Activated CD4-positive, alpha-beta T cell treated with anti-CD3 and anti-CD28 coated beads for 4 hours (primary cell): ENCODE measurements at places on chromosomes 7 and 10.

DNA sequence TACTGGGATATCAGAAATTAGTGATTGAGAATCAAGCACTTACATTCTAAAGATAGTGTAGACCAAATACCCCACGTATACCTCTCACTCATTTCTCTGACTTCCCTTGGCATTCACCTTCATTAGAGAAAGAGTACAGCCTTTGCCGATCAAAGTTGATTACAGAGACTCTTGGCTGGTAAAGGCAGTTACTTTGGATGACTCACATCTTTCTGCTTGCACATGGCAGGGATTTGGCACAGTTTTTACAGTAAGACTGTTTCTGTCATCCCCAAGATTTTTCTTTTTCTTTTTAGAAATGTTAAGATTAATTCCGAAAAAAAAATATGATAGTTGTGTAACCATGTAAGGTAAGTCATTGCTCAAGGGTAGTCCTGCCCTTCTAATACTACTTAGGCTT lies 143.0 kb downstream of the TSPAN12 start:
- no peak for DNase-seq

DNA sequence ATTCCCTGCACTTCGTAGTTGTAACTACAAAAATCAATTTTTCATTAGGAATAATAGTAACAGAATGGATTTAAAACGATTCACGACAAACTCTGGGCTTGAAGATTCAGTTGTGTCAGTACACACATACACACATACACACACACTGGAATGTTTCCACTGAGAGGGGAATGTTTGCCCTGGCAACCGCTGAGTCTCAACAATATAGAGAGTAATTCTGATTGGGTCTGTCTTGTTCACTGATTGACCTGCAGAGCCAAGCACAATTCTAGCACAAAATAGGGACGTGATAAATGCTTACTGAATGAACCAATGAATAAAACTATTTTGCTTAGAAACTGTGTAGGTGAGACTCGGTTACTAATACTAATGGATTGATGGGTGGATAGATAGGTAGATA lies 204.4 kb upstream of the CCDC6 start:
- DNase-seq: no peak

DNA sequence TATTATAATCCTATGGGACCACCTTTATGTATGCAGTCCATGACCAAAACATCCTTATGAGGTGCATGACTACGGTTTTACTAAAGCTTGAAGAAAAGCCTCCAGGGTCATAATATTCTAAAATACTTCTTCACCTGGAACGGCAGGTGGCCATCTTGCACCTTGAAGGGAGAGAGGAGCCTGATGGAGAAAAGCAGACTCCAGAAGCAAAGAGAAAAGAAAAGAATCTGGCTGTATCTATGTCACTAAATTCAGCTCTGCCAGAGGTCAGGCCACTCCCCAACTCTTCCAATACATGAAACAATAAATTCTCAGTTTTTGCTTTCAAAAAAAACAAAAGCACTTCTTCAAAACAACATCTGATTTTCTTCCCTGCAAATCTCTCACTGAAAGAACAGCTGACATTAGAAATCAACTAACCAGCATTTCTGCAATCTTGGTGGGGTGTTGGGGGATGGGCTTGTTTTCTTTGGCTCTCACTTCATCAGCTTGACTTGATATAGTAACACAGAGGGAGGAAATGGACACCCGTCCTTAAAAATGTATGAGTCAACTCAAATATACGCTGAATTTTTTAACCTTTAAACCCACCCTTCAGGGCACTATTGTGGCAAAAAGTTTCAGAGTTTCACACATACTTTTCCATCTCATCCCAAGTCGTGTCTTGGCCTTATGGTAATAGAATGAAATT lies 21.7 kb downstream of the HIBADH start:
- DNase-seq: no peak

GRCh38 chr7:39567294-39567693 lies 1.1 kb downstream of the YAE1 start:
- no peak for DNase-seq

- no peak for DNase-seq
These were observed 21.3 kb downstream of the RUFY2 start for GRCh38 chr10:68385740-68386139.
